ENCODE measurements at places on chromosomes 4 and X. TPM values are rescaled to one million over a fixed set of nuclear protein-coding genes. Genes with fewer than 3 reads are reported as not detected.

The TLR3 gene
- 0.16 TPM for polyA plus RNA-seq

- no peak for DNase-seq
Measured at GRCh38 chrX:63282077-63282476, 69.1 kb downstream of the SPIN4 start.

DNA sequence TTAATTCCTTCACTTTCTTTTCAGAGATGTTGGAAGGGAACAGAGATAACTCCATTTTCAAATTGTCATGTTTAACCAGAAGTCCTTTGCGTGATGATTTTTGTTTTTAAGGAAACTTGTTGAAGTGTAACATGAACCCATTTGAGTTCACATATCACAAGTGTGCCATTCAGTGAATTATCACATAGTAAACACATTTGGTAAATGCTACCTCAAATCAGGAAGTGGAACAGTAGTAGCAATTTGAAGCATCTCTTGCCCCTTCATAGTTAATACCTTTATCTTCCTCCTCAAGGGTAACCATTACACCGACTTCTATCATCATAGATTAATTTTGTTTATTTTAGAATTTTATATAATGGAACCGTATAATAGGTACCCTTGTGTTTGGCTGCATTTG, 35.8 kb downstream of the KDM6A start:
- DNase-seq, result no peak

The PHKA1 gene
- polyA plus RNA-seq, result 19.3 TPM

DNA sequence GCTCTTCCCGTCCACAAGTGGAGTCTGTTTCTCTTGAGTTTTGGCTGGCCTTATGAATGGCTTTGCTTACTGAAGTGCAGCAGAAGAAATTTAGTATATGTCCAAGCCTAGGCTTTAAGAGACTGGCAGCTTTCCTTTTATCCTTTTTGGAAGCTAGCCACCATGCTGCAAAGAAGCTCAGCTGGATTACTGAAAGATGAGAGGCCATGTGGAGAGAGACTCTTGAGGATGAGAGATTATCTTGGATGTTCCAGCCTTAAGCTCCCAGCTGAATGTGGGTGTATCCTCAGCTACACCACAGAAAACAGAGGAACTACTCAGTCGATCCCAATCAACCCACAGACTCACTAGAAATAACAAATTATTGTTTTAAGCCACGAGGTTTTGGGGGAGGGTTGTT, 12.5 kb downstream of the CCNG2 start:
- no peak for DNase-seq

The STATH gene
- polyA plus RNA-seq, result not detected

The REELD1 gene
- polyA plus RNA-seq, result not detected

The XAGE2 gene
- polyA plus RNA-seq, result not detected

GRCh38 chr4:32022071-32022470, 1301.9 kb downstream of the PCDH7 start:
- peak; percentile 74 for DNase-seq

- DNase-seq, result no peak
Measured at GRCh38 chr4:184784628-184785257, 41.0 kb downstream of the ACSL1 start.

The ETDA gene
- polyA plus RNA-seq, result not detected

The RBMX2 gene
- 31.5 TPM for polyA plus RNA-seq

- DNase-seq, result no peak
Measured at GRCh38 chrX:129403974-129404669, 119.2 kb downstream of the SMARCA1 start.

DNA sequence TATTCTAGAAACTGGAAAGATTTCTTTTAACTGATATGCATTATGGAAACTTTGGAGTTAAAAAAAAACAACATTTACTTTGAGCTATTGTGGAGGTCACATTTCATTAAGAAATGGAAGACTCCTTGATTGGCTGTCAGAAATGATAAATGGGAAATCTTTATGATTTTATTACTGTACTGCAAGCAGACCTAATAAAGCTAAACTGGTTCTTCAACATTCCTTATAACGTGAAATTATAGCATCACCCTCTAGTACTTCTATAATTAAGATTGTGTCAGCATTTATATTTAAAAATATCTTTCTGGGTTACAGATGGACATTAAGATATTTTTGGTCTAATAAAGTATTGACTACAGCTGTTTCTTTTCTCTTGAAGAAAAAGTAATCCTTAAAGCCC, 213.8 kb upstream of the PACRGL start:
- DNase-seq, result no peak

GRCh38 chr4:18388039-18388438, 366.5 kb upstream of the LCORL start:
- DNase-seq, result no peak

GRCh38 chr4:180434131-180434895, 1808.9 kb upstream of the TENM3 start:
- no peak for DNase-seq

The GALNTL6 gene
- 0.13 TPM for polyA plus RNA-seq

DNA sequence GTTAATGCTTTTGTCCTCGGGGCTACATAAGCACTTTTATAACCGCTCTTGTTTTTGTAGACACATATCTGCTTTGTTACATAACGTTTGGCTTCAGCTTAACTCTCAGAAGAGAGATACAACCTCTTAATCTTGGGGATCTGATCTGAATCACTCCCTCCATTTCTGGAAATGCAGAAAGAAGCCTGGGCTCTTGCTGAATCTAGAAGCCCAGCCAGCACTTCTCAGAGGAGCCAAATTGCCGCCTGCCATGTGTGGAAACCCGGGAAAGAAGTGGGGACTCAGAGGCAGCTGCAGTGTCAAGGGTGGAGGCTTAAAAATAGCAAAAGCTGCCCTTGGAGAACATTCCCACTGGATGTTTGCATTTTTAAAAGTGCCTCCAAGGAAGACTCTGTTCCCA, 69.3 kb upstream of the LDB2 start:
- DNase-seq, result no peak

- DNase-seq, result no peak
Measured at GRCh38 chr4:2595952-2596552, 59.6 kb downstream of the FAM193A start.

The EFNB1 gene
- polyA plus RNA-seq, result 4.0 TPM

DNA sequence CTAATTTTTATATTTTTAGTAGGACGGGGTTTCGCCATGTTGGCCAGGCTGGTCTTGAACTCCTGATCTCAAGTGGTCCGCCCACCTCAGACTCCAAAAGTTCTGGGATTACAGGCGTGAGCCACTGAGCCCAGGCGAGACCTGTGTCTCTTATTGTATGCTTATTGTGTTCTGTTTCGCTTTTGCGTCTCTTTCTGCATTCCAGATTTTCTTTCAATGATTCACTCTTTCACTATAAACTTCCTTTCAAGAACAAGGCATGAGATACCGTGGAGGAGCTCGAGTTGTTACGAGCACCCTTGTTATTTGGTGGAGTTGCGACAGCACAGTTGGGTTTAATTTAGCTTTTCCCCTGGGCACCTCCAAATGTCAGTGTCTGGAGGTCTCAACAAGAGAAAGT, 366.7 kb upstream of the FAT1 start:
- no peak for DNase-seq

The TEX13C gene
- polyA plus RNA-seq, result not detected

DNA sequence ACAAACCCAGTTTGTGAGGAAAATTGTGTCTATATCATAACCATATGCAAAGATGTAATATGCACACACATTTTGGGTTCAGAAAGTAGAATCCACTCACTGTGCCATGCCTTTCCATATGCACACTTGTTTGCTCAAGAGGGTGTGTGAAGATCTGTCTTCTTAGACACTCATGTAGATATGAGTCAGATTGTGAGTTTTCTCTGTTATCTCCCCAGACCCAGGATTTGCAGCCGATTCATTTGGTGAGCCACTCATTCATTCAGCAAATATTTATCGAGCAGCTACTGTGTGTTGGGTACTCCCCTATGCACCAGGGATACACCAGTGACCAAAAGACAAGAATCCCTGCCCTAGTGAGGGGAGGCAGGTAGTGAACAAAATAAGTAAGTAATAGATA, 81.5 kb downstream of the CLCN5 start:
- no peak for DNase-seq

The ZCCHC13 gene
- not detected for polyA plus RNA-seq

The ERAS gene
- polyA plus RNA-seq, result not detected

DNA sequence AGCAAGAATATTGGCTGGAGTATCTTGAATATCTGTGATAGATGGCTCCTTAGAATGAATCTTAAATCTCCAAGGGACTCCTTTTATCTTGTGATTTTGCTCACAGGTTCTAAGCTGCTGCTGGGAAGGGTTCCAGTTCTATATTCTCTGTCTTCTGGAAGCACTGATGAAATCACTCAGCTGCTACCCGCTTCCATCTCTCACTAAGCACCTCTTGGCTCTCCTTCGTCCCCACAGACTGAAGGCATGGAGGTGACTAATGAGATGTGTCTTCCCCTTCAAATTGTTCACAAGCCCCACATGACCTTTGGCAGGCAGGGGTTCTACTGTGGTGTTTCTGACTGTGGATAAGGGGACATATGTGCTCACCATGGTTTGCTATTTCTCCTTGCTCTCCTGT, 75.9 kb downstream of the C4orf51 start:
- no peak for DNase-seq

The CT45A2 gene
- polyA plus RNA-seq, result not detected

GRCh38 chr4:38990241-38990640, 42.0 kb downstream of the TMEM156 start:
- DNase-seq, result no peak

The SASH3 gene
- not detected for polyA plus RNA-seq

GRCh38 chr4:75195111-75195510, 262.2 kb downstream of the PARM1 start:
- DNase-seq, result no peak

- no peak for DNase-seq
Measured at GRCh38 chr4:136186650-136187049, 1345.6 kb downstream of the PCDH18 start.

- DNase-seq, result no peak
Measured at GRCh38 chrX:124504111-124504983, 158.0 kb downstream of the SH2D1A start.

GRCh38 chrX:23953908-23954269, 46.1 kb downstream of the CXorf58 start:
- no peak for DNase-seq

Data from A549 (cell line).